Glutamatergic neuron (in vitro differentiated cells): ENCODE measurements at places on chromosomes 2 and 18. TPM values are rescaled to one million over a fixed set of nuclear protein-coding genes. Genes with fewer than 3 reads are reported as not detected.

Gene SLC4A5
- 8.2 TPM for total RNA-seq

Gene C1QL2
- total RNA-seq, result not detected

Gene PID1
- total RNA-seq, result 5.3 TPM

Gene ZSWIM2
- total RNA-seq, result not detected

Gene SKOR2
- 6.7 TPM for total RNA-seq

Gene GPR155
- 51.1 TPM for total RNA-seq

Gene RAB6C
- total RNA-seq, result 0.25 TPM

Gene CCBE1
- total RNA-seq, result 0.81 TPM

Gene IL36RN
- total RNA-seq, result not detected

Gene VWC2L
- total RNA-seq, result 0.15 TPM

Gene RRM2
- total RNA-seq, result 21.2 TPM

Gene PSTPIP2
- 0.20 TPM for total RNA-seq

Gene CLEC4F
- 0.66 TPM for total RNA-seq

DNA sequence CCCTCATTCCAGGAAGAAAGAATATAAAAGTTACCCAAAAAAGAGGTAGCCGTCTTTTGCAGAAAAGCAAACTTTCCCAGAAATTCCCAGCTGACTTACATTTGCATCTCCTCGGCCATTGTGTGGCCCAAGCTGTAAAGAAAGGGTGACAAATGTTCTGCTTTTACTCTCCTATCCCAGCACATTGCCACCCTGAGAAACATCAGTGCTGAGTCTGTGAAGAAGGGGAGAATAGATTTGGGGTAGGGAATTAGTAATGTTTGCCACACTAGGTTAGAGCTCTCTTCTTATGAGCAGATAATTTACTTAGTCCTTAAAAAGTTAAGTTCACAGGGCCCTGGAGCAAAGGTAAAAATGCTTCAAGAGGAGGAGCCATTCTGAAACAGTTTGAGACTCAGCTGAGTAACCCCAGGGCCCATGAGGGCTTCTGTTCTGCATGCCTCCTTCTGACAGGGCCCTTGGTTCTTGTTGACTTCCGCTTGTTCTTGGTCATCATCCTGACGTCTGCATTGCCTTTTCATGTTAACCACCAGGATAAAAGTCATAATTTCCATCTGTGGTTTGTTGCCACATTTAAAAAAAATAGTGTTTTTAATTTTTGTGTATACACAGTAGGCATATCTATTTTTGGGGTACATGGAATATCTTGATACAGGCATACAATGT lies 550.7 kb downstream of the RNF144A start:
- no peak for DNase-seq

- no peak for DNase-seq
Observed at GRCh38 chr2:215790523-215791421, 222.6 kb downstream of the MREG start.

DNA sequence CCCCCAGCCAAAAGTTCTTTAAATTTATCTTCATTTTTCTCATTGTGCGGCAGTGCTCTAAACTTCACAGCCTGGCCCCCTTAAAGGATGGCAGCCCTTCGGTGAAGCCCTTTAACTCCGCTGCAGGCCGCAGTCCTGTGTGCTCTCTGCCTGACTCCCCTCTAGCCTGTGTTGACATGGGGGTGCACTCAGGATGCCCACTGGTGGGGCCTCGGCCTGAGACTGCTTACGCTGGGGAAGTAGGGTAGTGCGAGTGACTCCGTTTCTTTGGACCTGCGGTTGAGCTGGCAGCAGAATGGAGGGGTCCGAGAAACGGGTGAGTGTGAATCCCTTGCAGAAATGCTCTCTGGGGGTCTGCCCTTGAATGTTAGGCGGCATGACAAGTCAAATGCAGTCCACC lies 5.6 kb downstream of the RAB12 start:
- DNase-seq, result no peak

GRCh38 chr18:25365242-25365641 lies 13.3 kb upstream of the ZNF521 start:
- DNase-seq, result no peak

DNA sequence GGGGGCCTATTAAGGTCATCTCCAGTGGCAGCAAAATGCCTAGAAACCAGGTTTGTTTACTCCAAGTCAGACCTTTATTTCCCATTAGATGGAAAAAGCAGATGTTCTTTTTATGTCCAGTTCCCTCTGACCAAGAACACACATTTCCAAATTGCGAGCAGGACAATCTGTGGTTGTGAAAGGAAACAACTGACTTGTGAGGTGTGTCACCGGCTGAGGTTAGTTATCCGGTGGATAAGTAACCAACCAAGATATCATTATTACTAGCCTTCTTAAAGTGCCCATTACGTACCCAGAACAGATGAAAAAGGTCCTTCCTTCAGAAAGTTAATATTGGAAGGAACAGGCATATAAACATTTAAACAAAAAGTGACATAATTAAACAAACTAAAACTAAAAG lies 112.9 kb downstream of the THADA start:
- no peak for DNase-seq

- no peak for DNase-seq
Observed at GRCh38 chr2:102929721-102930120, 167.9 kb downstream of the TMEM182 start.

- no peak for DNase-seq
Observed at GRCh38 chr2:16202266-16203020, 262.1 kb downstream of the MYCN start.

GRCh38 chr2:206164261-206164862 lies 4.7 kb downstream of the EEF1B2 start:
- DNase-seq, result no peak

GRCh38 chr2:60742419-60742818 lies 13.6 kb upstream of the PAPOLG start:
- DNase-seq, result no peak

DNA sequence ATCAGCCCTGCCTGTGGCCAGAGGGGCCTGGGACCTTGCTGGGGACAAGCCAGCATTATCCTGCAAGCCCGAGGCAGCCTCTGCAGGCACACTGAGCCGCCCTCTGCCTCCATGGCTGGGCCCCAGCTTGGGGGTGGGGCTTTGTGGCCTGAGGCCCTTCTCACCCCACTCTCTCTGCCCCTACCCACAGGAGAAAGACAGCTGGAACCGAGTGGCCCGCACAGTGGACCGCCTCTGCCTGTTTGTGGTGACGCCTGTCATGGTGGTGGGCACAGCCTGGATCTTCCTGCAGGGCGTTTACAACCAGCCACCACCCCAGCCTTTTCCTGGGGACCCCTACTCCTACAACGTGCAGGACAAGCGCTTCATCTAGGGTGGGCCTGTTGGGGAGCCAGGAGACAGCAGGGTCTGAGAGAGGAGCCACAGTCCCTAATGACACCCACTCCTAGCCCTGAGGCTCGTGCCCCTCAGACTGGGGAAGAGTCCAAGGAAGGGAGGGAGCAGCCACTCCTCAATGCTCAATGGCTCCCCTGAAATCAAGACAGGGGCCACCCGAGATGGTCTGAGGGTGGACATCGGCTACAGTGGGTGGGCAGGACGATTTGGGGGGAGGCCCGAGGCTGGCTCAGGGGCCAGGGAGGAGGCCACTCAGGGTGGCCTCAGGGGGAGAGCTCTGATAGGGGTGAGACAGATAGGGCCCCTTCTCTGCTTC lies 4.4 kb upstream of the CHRNG start:
- peak; percentile 17 for DNase-seq

- no peak for DNase-seq
Observed at GRCh38 chr2:238939521-238940403, 91.9 kb downstream of the TWIST2 start.

GRCh38 chr2:70141212-70141901 lies 49.5 kb downstream of the C2orf42 start:
- DNase-seq, result peak; percentile 66

DNA sequence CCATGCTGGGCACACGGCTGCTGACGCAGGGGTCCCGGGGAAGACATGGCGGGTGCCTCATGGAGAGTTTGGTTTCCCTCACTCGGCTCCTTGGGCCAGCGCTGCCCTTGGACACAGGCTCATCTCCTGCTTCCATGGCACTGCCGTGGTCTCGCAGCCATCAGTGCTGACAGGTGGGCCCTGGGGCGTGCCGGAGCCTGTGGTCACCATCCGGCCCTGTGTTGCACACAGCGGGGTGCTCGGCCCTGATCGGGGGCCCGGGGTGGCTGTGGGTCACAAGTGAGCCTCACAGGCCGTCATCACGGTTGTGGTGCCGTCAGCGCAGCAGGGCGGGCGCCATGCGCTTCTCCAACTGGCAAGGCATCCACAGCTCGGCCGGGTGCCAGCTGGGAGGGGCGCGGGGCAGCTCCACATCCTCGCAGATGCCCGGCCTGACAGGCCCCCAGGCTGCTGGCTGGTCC lies 582 bp downstream of the RTP5 start:
- DNase-seq, result peak; percentile 24

DNA sequence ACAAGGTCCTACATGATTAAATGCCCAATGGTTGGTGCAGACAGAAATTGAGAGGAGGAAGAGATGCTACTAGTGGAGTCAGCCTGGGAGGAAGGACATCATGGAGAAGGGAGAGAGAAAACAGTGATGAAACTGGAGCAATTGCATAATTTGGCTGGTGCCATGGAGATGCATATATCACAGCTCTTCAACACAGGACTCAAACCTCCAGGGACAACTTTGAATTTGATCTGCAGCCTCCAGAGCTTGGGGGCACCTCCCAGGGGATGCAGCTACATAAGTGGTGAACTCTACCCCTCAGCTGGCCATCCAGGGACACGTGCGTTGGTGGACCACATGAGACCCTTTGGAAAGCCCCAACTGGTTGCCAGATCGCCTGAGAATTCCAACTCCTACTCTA lies 80.4 kb downstream of the CTAGE1 start:
- DNase-seq, result no peak

DNA sequence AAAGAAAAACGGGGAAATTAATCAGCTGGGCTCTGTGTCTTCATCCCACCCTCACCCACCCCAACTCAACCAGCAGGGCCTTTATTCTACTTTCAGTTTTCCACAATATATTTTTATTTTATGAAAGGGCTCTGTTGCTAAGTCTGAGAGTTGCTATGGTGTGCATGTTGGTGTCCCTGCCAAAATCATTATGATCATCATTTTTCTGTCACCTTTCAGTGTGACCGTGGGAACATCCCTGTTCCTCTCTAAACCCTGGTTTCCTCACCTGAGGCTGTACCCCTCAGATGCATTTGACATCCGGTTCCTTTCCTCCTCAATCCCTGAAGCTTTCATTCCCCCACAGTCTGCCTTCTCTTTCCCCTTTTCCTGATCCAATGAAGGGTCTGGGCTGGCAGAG lies 180.5 kb downstream of the ZFP36L2 start:
- DNase-seq, result no peak

- no peak for DNase-seq
Observed at GRCh38 chr2:26650713-26651469, 9.7 kb upstream of the CIB4 start.

DNA sequence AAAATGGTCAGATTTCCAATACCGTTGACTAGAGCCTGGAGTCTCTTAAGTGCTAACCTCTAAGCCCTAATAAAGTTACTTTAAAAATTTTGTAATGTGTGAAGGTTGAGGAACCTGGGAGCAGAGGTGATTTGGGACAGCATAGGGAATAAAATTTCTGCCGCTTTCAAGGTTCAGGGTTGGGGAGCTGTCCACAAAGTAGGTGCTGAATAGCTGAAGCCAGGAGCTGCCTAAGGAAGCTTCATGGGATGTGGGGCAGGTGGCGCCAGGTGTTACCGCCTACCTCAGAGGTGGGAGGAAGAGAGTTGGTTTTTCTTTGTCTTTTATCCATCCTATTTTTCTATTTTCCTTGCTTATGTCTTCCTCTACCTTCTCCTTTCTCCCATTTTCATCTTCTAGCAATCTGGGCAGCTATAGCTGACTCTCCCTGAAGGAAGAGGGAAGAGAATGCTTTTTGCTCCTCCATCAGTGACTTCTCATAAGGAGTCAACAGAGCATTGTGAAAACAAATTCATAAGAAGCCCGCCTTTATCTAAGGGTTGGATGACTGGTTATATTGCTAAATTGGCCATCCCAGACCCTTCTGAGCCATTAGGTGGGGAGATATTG lies 178.7 kb downstream of the CLIP4 start:
- no peak for DNase-seq

GRCh38 chr2:2264416-2264815 lies 66.7 kb downstream of the MYT1L start:
- no peak for DNase-seq

DNA sequence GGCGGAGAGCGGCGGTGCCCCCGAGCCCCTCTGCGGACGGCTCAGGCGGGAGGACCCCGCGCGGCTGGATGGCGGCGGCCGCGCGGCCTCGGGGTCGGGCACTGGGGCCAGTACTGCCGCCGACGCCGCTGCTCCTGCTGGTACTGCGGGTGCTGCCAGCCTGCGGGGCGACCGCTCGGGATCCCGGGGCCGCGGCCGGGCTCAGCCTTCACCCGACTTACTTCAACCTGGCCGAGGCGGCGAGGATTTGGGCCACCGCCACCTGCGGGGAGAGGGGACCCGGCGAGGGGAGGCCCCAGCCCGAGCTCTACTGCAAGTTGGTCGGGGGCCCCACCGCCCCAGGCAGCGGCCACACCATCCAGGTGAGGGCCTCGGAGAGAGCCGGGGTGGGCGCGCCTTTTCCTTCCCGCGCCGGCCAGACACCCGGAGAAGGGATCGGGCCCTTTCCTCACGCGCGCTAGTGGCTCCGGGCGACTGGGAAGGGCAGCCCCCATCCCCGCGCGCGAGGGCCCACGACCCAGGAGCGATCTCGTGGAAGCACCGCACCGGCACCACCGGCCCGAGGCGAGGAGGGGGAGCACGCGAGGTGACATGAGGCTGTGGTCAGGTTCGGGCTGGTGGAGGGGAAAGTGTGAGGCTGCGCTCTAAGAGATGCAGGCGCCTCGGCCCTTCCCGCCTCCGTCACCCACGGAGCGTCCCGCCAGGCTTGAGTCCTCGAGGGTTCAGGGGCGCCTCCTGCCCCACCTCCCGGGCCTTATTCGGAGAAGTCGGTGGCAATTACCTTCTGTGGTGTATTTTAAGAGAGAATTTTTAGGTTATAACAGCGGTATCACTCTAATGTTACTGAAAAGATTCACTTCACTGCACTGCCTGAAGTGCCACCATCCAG lies 607 bp downstream of the LAMA3 start:
- DNase-seq, result peak; percentile 43

DNA sequence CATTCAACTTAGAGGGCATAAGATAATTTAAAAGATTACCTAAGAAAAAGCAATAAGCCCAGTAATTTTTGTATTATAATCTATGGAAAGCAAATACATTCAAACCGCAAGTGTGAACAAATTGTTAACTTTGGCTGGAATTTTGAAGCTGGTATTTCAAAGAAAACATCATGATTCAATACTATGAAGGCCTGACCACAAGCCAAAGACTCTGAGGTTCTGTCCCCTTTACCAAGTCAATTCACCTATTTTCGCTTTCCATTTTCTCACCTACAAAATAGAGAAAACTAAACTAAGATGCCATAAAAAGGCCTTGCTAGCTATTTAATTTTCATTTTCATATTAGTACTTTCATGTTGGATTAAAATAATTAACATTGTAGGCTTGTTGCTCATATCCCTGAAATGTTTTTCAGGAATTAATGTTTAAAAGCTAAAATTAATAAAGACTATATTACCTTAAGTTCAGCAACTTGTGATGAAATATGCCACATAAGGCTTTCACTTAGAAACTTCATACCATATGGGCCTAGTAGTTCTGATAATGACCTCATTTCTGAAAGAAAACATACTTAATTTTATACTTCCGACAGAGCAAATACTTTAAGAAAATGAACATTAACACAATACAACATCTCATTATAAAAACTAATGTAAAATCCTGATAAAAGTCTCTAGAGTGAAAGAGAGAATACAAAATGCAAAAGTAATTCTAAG lies 85.7 kb upstream of the FRZB start:
- no peak for DNase-seq
